Caudate nucleus (tissue), 63 donors: ENCODE measurements at places on chromosomes 13 and 19.

- no peak for DNase-seq
These were observed 1019.0 kb downstream of the DIAPH3 start for GRCh38 chr13:59144700-59145099.

GRCh38 chr19:14058182-14059092 lies 3.4 kb downstream of the PALM3 start:
- no peak for DNase-seq

- no peak for DNase-seq
These were observed 1.3 kb upstream of the CEACAM3 start for GRCh38 chr19:41795031-41795461.

DNA sequence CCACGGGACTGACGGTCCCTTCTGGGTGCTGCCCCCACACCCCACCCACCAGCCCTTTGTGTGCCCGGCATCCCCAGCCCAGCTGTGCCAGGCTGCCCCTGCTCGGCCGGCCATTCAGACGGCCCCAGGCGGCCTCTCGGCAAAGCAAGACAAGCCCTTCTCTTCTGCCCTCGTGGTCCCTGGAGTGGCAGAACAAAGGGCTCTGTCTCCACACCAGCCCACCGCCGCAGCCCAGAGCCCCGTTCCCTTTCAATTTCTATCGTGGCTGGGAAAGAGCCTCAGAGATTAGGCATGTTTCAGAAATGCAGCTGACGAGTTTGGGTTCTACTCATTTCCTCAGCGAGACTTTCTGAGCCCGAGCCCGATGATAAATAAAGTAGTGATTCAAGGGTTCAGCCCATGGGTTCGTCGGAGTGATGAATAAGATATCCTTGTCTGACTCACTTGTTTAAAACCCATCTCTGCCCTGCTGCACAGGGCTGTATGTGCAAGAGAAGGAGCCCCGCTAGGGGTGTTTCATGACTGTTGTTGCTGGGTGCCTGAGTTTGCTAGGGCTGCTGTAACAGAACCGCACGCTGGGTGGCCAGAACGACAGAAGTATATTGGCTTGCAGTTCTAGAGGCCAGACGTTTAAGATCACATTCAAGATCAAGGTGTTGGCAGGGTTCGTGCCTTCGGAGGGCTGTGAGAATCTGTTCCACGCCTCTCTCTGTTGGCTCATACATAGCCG lies 4.3 kb downstream of the MYO9B start:
- DNase-seq, result peak; percentile 71

GRCh38 chr19:7007859-7008258 lies 13.4 kb downstream of the MBD3L2B start:
- DNase-seq, result no peak

- DNase-seq, result no peak
These were observed 19.9 kb downstream of the UHRF1 start for GRCh38 chr19:4929186-4929585.

DNA sequence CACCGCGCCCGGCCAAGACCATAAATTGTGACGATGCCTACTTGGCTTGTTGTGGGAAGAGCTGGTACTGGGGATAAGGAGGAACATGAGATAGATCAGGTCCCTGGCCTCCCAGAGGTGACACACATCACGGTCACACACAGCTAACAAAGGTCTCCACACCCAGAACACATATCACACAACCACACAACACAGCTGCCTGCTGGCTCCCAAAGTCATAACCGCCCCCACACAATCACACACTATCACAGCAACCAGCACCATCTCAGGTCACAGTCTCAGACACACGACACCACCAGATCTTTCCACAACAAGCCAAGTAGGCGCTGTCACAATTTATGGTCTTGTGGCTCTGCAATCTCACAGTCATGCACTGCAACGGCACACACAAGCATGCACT lies 5.7 kb downstream of the COL5A3 start:
- no peak for DNase-seq

GRCh38 chr19:30545752-30546151 lies 173.6 kb downstream of the ZNF536 start:
- DNase-seq, result no peak

DNA sequence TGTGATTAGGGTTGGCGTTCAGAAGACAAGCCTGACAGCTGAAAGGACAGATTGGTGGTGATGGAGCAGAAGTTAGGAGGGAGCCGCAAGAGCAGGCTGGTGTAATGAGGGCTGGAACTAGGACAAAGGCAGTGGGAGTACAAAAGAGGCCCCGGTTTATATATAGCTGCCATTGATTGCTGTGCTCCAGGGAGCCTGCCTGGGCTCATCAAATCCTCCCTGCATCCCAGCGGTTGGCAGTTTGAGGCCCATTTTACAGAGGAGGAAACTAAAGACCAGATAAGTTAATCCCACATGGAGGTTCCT lies 123.7 kb downstream of the CACNA1A start:
- DNase-seq, result no peak

- peak; percentile 24 for DNase-seq
These were observed 53.6 kb downstream of the ZAR1L start for GRCh38 chr13:32261567-32261966.

DNA sequence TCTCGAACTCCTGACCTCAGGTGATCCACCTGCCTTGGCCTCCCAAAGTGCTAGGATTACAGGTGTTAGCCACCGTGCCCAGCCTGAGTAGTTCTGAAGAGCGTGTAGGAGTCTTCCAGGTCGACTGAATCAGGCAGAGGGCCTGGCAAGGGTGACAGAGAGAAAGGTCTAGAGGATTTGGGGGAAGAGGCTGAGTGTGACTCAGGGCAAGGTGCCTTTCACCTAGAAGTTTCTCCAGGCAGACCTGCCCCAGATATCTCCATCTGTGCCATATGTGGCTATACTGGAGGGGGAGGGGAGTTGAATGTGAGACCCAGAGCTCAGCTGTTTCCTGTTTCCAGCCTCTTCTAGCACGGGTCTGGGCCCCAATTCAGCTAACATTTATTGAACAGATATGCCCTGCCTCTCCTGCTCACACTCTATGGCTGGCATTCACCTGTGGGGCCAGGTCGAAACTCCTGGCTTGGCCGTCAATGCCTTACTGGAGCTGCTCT lies 1.3 kb downstream of the CCDC159 start:
- no peak for DNase-seq

DNA sequence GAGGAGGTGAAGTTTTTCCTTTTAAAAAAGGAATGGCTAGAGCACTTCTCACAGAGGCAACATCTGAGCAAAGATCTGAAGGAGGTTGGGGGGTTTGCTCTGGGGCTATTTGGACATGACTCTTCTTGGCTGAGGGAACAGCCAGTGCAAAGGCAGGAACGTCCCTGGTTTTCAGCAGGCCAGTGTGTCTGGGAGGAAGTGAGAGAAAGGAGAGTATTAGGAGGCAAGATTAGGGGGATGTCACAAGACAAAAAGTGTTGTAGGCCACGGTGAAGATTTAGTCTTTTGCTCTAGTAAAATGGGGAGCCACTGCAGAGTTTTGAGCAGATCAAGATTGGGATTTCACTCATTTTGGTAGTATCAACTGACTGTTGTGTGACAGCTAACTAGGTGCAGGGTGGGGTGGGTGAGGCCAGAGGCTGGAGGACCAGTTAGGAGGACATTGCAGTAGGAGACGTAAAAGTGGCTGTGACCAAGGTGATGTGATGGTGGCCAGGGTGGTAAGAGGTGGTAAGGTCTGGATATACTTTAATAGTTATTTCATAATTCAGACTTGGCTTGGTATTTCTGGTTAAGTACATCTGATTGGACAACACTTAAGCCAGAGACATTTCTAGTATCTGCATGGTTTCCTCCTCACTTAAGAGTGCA lies 40.6 kb downstream of the WDFY2 start:
- no peak for DNase-seq

DNA sequence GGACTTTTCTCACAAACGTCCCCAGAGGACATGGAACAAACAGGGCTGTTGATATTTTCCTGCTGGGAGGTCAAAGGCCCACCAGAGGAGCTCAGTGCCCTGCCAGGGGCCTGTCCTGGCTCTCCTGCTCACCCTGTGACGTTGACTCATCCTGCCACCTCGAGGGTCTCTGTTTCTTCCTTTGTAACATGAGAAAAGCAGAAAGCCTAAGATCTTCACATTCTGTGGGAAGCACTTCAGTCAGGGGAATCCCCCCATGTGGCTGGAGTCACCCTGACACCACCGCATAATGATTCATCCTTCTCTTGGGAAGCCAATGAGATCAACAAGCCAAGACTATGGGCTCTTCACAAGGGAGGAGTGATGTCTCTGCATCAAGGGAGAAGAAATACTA lies 147.9 kb downstream of the KATNAL1 start:
- no peak for DNase-seq

GRCh38 chr13:77806518-77806917 lies 109.0 kb downstream of the SLAIN1 start:
- no peak for DNase-seq

- no peak for DNase-seq
These were observed 385.6 kb downstream of the IRS2 start for GRCh38 chr13:109400624-109401257.

DNA sequence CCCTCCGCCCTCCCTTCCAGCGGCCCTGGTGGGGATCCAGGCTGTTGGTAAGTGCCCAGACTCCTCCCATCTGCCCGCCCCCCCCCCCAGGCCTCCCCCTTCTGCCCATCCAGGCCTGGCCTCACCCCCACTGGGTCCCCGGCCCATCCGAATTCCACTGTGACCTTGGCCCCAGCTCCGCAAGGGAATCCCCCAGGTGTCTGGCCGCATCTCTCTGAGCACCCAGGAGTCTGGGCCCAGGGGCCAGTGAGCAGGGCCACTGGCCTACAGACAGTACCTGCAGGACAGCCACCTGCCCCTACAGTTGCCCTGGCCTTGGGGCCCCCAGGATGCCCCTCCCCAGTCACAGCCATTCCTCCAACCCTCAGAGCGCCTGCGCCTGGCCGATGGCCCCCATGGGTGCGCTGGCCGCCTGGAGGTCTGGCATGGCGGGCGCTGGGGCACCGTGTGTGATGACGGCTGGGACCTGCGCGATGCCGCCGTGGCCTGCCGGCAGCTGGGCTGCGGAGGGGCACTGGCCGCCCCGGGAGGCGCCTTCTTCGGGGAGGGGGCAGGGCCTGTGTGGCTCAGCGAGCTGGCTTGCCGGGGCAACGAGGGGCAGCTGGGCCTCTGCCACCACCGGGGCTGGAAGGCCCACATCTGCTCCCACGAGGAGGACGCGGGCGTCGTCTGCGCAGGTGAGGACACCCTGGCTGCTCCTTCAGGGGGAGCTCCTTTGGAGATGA lies 912 bp downstream of the SSC5D start:
- DNase-seq, result no peak
